ENCODE measurements at places on chromosomes 12 and 14.

DNA sequence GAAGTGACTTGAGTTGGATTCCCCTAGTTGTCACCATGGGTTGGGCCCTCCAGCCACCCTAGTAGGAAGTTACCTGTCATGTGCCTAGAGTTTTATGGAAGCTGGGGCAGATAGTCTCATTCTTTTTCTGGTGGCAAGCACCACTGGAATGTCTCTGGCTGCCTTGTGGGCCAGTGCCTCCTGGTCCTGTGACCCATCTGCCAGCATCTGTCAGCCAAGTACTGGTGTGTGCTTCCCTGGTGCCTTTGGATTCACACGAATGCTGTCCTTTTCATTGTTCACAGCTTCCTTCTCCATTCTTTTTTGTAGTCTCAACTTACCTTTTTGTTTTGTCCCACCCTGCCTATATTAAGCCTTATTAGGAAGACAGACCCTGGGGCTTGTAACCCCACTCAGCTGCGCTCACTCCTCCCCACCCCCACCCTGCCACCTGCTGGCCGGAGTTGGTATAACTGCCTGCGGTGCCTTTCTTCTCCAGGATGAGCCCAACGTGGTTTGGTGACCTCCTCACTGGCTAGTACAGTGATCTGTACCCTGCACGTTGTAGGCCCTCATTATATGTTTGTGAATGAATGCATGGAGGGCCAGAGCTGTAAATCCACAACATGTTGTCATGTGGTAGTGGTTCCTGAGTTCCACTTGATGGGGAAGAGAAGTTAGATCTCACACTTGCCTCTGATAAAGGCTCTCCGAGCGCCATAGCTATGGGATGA lies 125.7 kb downstream of the TSPAN9 start:
- peak; percentile 47 for DNase-seq

GRCh38 chr14:61168141-61168540 lies 113.0 kb downstream of the TMEM30B start:
- no peak for DNase-seq

GRCh38 chr12:10590966-10591365 lies 22.4 kb downstream of the MAGOHB start:
- DNase-seq, result no peak

DNA sequence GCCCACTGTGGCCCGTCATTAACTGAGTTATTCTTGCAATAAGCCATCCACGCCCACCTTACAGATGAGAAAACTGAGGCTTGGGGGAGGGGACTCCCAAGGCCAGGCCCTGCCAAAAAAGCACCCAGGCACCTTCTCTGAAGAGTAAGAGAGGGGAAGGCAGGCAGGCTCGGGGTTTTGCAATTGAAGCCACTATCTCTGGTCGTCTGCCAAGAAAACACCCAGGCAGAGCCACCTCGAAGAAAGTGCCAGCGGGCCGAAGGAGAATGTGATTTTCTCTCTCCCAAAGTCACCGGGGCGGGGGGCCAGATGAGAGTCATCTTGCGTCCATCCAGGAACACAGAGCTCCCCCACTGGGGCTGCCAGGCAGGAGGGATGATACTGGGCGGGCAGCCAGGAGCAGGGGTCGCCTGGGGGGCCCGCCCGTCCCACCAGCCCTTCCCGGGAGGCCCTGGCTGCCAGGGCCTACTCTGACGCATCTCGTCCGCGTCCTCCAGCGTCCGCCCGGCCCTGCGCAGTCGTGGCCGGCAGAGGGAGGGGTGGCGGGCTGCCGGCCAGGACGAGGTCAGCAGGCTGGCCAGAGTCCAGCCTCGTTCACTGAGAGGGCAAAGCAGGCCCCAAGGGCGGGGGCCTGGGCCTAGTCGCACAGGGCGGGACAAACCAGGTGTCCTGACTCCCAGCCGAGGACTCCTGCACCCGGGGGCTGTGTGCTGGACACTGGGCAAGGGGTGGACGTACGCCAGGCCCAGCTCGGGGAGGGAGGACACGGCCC lies 74.3 kb downstream of the RFLNA start:
- no peak for DNase-seq

- DNase-seq, result no peak
Measured at GRCh38 chr14:90760078-90760444, 56.2 kb downstream of the TTC7B start.

- DNase-seq, result no peak
Measured at GRCh38 chr12:89161557-89161956, 190.7 kb downstream of the DUSP6 start.

DNA sequence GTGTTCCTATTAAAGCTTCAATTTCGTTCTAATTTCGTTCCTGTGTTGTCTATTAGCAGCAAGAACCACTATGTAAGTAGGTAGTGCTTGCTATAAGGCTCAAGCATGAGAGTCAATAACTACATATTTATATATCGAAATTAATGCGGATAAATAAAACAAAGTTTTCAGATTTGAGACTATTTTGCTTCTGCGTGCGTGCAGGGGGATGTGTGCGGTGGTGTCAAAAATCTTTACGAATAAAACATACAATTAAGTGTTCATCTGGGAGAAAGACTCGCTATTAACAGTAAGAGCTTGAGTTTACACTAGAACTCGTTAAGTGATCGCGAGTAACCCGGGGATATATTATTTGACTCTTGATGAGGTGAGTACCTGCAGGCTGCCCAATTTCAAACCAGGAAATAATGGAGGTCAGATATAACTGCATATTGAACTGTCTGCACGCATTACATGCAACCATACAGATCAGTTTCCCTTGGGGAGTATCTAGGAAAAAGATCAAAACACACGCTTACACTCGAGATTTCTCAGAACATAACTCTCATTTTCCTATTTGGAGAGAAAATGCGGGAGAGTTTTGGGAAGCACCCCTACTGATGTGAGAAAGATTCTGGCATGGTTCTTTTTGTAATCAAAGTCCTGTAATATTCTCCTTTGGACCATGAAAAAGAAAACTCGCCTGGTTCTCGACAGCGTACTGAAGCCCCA lies 813 bp downstream of the TWF1 start:
- DNase-seq, result peak; percentile 70

GRCh38 chr12:131916306-131917138 lies 12.6 kb upstream of the PUS1 start:
- no peak for DNase-seq

All from NCI-H187 (cell line).